C1 segment of cervical spinal cord (tissue), 14 donors: ENCODE measurements at places on chromosomes 7 and 10.

- DNase-seq = no peak
These were observed 553 bp downstream of the DNAJC30 start for GRCh38 chr7:73682745-73683055.

GRCh38 chr10:95333997-95334804 lies 43.4 kb upstream of the PDLIM1 start:
- DNase-seq = no peak

- DNase-seq = no peak
These were observed 9.2 kb upstream of the DDIT4 start for GRCh38 chr10:72264536-72264935.

DNA sequence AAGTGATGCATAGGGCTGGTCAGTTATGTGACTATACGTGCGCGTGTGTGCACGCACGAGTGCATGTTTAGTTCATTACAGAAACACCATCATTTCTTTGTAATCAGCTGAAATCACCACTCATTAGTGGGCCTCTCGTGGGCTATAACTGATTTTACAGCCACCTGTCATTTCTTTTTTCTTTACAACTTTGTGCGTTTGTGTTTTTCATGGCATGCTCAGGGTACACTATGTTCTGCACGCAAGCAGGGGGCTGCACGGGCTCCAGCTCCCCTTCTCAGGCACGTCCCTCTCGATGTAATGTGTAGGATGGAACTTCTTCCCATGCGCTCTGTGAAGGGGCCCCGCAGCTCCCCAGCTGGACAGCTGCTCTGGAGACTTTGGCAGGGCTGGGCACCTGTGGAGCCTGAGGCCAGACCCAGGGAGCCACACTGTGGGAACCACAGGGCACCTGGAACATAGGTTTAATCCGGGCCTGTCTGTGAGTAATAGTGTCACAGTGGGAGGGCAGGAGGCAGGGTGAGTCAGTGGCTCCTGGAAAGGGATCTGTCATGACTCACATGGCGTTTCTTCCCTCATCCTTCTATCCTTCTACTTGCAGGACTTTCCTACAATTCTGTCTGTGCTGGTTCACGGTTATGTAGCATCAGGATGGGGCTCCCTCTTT lies 4.9 kb downstream of the GCK start:
- peak; percentile 19 for DNase-seq

- DNase-seq = no peak
These were observed 340.1 kb downstream of the WDR37 start for GRCh38 chr10:1396297-1396635.

DNA sequence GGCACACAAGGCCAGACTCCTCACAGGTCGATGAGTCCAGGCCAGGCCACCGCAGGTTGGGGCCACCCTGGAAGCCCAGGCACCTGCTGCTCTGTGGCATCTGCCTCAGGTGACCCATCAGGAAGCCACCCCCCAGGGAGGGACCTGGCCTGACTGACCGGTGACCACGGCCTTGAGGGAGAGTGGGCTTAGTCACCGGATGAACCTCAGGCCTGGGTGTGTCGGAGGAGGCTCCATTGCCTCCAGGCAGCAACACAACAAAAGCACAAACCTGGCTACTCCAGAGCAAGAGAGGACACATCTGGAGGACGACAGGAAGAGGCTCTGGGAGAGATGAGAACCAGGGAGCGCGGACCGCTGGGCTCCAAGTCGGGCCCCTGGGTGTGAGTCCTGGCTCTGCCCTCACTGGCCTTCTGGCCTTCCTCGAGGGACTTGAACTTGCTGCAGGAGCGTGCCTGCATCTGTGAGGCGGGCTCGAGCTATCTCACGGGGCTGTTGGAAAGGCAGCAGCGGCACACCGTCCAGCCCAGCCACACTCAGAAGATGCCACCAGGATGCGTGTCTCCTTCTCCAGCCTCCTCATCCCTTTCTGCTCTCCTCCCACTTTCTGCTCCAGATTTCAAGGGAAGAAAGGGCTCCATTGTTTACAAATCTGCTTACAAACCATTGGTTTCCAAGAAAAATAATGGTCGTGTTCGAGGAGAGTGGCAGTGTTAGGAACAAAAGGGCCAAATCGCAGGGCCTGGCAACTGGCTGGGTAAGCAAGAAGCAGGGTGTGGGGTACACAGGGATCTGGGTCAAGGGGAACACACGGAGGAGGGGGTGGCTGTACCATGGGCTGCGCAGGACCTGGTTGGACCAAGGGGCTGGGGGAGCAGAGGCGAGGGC lies 152.9 kb downstream of the ADAM12 start:
- no peak for DNase-seq

- no peak for DNase-seq
These were observed 49.4 kb downstream of the ARHGAP22 start for GRCh38 chr10:48555310-48556042.

GRCh38 chr10:99369126-99369525 lies 40.0 kb downstream of the CNNM1 start:
- no peak for DNase-seq

DNA sequence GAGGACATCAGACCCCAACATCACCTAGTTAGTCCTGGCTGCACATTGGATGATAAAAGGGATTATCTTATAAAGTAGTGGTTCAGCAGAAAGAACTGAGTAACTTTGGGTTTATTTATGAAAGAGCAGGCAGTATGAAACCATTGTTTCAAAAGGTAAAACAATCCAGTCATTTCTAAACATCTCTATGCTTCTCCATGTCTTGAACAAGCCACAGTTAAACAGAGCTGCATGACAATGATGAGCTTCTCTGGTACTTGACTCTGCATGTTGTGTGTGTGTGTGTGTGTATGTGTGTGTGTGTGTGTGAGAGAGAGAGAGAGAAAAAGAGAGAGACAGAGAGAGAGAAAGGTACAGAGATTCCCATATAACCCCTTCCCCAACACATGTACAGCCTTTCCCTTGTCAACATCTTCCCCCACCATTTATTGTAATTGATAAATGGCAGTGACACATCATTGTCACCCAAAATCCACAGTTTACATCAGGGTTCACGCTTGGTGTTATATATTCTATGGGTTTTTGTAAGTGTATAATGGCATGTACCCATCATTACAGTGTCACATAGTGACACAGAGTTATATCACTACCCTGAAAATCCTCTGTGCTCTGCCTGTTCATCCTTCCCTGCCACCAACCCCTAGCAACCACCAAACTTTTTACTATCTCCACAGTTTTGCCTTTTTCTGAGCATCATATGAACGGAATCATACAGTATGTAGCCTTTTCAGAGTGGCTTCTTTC lies 32.8 kb upstream of the SLC18A3 start:
- no peak for DNase-seq

DNA sequence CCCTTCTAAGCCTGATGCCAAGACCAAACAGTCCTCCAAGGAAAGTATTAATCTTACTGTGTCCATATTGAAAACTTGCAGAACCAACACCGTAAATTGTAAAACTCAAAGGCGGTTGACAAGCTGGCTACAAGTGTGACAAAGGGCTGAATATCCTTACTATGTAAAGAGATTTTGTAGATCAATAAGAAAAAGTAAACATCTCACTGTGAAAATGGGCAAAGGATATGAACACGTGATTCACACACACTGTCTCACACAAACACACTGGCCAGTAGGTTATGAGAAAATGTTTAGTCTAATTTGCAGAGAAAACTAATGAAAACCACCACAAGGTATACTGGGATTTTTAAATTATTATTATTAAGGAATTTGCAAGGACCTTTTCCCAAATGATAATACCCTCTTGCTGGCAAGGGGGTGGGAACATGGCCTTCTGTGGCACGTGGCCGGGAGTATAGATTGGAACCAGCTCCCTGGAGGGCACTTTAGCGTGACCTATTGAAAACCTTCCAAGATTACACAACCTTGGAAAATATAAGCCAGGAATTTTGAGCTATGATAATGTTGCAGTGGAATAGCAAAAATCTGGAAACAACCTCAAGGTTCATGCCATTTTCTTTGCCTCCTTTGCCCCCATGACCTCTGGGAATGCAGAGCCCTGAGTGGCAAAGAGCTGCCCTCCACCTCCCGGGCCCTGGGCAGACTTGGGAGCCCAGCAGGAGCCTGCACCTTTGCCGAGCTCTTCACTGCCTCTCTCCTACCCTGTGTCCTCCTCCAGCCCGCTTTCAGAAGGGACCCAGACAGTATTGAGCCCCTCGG lies 26.2 kb upstream of the SLC29A3 start:
- DNase-seq = no peak

DNA sequence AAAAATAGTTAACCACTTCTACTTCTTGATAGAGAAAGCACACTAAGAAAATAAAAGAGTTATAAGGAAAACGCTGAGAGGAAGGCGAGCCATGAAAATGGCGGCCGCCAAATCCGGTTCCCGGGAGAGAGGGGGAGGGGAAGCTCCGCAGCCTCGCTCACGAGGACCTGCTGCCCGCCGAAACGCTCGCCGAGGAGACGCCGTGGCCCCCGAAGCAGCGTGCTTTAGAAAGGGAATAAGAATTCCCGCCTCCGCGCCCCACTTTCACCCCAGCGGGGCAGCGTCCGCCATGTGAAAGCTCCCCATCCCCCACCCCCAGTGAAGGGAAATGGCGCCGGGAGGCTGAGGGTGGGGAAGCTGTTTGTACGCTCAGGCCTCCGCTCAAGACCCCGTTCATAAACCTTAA lies 505 bp downstream of the HNRNPA2B1 start:
- DNase-seq = peak; percentile 93

GRCh38 chr7:113159746-113160339 lies 41.5 kb upstream of the SMIM30 start:
- no peak for DNase-seq

DNA sequence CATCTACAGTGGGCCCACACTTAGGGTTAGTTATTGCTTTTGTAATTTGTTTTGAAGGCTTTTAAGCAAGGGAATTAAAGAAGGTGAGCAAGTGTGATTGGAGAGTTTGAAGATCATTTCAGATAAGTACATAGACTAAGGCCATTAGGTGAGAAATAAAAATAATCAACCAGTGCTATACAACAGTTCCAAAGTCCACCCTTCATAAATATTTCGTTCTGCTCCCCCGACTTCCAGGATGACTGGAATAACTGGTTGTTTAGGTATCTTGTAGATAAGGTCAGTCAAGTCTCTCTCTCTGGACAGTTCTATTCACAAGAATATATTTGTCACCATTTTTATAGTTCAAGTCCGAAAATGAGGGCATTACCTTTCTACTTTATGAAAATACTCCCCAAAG lies 98.0 kb upstream of the MBL2 start:
- DNase-seq = no peak

GRCh38 chr7:83575436-83575835 lies 73.5 kb downstream of the SEMA3E start:
- DNase-seq = no peak

DNA sequence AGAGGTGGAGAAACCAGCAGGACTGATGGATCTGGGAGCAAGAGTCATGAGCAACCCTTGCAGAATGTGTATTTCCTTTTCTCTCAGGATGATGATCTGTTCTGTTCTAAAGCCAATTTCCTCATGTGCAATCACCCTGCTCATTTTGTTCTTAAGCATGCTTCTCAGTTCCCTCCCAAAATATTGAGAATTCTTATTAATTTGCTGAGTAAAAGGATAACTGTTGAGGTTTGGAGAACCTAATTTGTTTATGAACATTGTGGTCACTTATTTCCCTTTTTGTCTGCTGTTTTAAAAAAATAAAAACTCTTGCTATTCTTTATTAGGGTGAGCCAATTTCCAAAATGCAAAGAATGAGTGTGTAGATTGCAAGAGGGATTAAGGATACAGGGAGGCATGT lies 106.8 kb downstream of the APBB1IP start:
- DNase-seq = no peak

DNA sequence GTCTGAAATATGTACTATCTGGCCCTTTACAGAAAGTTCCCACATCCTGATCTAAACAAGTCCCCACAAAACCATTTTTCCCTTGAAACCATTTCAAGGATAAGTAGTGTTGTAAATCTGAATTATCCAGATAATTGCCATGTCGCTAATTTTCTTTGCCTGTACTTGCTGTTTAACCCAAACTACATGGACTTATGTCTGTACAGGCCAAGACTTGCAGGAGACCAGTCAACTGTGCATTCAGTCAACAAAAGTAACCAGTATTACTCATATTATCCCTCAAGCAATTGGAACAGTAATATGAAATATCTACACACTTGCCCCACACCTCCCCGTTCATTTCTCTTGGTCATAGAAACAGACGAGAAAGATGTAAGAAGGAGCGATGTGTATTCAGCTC lies 347.8 kb upstream of the NFE2L3 start:
- no peak for DNase-seq

GRCh38 chr7:25353196-25353595 lies 124.9 kb upstream of the NPVF start:
- DNase-seq = no peak

DNA sequence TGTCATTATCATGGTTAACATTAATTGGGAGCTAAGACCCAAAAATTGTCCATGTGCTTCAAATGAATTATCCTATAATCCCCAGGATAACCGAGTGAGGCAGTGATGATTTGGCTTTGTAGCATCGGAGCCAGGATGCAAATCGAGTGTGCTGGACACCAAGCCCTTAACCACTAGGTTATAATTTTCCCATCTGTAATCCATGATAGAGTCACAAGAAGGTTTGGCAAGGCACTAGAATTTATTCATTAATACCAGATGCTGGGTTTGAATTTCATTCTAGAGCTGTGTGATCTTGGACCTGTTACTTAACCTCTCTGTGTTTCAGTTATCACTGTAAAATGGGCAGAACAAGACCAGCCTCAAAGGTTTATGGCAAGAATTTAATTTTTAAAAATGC lies 21.0 kb upstream of the ITGB1 start:
- no peak for DNase-seq

DNA sequence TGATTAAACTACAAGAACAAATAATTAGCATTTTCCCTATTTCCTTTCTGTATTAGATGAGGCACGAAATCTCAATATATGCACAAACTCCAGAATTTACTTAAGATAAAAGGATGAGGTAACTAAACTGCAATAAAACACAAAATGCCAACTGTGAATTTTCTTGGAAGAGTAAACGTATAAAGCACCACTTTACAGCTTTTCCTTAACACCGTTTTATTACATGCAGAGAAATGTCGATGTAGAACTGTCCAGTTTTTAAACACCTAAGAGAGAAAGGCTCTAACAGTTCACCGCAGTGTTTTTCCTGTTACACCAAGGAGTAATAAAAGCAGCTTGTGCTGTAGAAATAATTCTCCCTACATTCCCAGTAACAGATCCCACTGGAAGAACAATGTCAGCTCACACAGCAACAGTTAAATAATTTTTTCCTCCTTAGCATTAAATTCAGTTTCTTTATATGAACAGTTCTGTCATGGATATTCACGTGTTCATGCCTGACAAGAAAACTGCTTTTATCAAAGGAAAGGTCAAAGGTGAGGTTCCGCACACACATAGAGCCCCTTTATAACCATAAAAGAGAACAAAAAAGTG lies 52.0 kb downstream of the MINDY3 start:
- DNase-seq = no peak

GRCh38 chr10:839550-840205 lies 91.8 kb downstream of the LARP4B start:
- no peak for DNase-seq

- DNase-seq = no peak
These were observed 657.3 kb upstream of the COBL start for GRCh38 chr7:51973939-51974338.

DNA sequence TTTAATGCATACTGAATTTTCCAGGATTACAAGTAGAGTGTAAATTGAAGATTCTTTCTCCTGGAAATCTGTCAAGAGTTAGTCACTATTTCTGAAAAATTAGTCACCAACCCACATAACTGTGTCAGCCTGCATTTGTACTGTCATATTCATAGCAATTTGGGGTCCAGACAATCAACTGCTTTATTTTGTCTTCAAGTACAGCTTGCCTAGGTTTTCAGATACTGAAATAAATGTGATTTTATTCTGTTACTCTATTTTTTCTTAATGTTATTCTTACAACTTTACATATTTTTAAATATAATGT lies 55.1 kb downstream of the CUBN start:
- no peak for DNase-seq
